ENCODE measurements at places on chromosomes 7 and 10. TPM values are rescaled to one million over a fixed set of nuclear protein-coding genes. Genes with fewer than 3 reads are reported as not detected.
A peak's percentile ranks its signal among the peaks of the same experiment; 100 is the strongest.

The MAT1A gene
- not detected for total RNA-seq

- DNase-seq: no peak
Observed at GRCh38 chr7:508461-509170, 11.0 kb downstream of the PDGFA start.

GRCh38 chr10:86659161-86659691, 4.9 kb downstream of the OPN4 start:
- no peak for DNase-seq

The TMEM236 gene
- 0.10 TPM for total RNA-seq

DNA sequence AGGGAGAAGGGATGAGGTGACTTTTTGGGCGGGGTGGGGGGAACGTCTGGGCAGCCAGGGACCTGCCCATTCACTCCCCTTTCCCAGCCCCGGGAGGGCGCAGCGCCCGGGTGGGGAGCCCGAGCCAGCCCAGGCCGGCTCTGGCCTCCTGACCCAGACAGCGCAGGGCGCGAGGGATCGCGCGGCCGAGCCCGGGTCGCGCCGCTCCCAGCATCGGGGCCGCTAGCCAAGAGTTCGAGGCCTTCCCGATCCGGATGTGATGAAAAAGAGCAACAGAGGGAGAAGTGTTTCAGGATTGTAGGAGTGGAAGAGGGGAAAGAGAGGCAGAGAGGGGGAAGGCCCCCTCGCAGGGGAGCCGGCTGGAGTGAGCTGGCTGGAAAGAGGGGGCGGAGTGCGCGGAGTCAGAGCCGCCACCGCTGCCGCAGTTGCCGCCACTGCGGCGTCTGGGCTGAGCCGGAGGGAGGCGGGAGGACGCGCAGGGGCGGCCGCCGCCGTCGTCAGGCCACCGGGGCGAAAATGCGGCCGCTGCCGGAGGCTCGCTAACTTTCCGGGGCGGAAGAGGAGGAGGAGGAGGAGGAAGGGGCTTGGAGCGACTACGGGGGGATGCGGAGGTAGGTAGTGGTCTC, at the start of gene MDFIC:
MDFIC (plus strand) TSS at position 69 of the 626 bp plus-strand sequence. CDS start 940 bp downstream, outside the sequence.
- DNase-seq: peak; percentile 57

DNA sequence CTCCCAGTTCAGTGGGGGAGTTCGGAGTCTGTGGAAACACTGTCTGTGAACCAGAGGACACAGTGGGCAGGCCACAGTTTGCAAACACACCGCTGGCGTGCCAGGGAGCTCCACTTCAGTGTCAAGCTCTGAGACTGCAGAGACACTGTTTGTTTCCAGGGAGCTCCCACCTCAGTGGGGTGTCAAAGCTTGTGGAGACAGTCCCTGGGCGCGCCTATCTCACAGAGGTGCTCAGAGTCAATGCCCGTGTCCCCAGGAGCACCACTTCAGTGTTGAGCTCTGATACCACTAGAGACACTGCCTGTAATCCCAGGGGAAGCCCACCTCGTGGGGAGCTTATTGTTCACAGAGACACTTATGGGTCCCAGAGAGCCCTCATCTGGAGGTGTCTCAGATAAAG, 4.3 kb downstream of the MYO1G start:
- no peak for DNase-seq

The SFRP5 gene
- not detected for total RNA-seq

GRCh38 chr10:11104772-11105675, 87.4 kb downstream of the CELF2 start:
- no peak for DNase-seq

The CYP2C18 gene
- not detected for total RNA-seq

GRCh38 chr7:107208024-107208521, 39.3 kb downstream of the HBP1 start:
- DNase-seq: no peak

The SGPL1 gene
- total RNA-seq: 30.4 TPM

DNA sequence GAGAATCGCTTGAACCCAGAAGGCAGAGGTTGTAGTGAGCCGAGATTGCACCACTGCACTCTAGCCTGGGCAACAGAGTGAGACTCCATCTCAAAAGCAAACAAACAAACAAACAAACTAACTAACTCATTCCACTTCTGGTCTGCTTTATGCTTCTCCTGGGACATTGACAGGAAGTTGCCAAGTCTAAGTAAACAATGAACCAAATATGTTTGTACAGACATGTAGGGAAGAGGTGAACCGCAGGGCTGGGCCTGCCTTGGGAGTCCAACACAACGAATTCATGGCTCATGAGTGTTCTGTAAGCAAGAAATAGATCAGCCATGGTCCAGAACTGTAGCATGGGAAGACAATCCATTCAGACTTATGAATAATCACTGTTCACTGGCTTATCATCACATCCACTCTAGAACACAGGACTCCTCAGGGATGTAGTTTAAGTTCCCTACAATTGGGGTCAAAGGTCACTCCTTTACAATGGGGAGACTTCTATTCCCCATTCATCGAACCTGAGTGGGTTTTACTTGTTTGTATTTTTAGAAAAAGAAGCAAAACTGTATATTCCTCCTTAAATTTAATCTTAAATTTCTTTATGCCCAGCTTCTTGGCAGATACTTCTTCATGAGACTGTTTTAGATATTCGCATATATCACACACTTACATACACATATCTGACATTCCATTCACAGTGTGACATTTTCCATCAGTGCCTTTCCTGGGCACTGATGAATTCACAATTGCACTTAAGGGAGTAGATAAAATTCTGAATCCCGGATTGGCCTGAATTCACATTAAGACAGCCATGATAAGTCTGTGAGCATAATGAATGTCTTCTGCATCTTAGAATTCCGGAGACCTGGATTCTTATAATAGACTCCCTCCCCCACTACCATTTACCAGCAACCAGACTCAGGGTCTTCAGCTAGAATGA, 159.1 kb upstream of the EEPD1 start:
- no peak for DNase-seq

The GSTO2 gene
- 1.7 TPM for total RNA-seq

The NACAD gene
- 0.07 TPM for total RNA-seq

DNA sequence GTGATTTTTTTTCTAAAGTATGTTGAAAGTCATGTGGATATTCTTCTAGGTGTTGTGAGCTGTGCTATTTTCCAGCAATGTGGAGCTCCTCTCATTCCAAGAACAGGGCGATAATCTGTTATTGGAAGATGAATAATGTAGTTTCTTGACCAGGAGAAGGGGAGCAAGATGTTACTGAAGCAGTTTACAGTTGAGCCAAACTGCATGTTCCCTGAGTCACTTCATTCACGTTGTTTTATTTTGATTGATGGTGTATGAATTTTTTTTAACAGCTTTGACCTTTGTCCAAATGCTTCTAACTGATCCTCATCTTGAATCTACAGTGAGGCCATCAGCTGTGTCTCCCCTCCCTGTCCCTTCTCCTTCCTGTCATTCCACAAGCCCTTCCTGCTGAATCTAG, 277.1 kb upstream of the KLF6 start:
- DNase-seq: no peak

GRCh38 chr10:77634939-77635338, 2.7 kb downstream of the KCNMA1 start:
- no peak for DNase-seq

- DNase-seq: peak; percentile 70
Observed at GRCh38 chr7:150450491-150451001, at the start of gene GIMAP8. GIMAP8 (plus strand) TSS chr7:150450630; CDS start chr7:150466699, 16,069 bp downstream.

The CTTNBP2 gene
- not detected for total RNA-seq

The CPXM2 gene
- total RNA-seq: not detected

GRCh38 chr7:128691227-128691626, 19.1 kb downstream of the GARIN1A start:
- no peak for DNase-seq

The PDGFA gene
- total RNA-seq: 2.9 TPM

- no peak for DNase-seq
Observed at GRCh38 chr7:17319164-17320101, 21.0 kb downstream of the AHR start.

GRCh38 chr10:98433881-98434732, 12.6 kb downstream of the HPS1 start:
- DNase-seq: no peak

The TLX1 gene
- not detected for total RNA-seq

GRCh38 chr10:119608316-119609155, 11.8 kb upstream of the TIAL1 start:
- DNase-seq: no peak

DNA sequence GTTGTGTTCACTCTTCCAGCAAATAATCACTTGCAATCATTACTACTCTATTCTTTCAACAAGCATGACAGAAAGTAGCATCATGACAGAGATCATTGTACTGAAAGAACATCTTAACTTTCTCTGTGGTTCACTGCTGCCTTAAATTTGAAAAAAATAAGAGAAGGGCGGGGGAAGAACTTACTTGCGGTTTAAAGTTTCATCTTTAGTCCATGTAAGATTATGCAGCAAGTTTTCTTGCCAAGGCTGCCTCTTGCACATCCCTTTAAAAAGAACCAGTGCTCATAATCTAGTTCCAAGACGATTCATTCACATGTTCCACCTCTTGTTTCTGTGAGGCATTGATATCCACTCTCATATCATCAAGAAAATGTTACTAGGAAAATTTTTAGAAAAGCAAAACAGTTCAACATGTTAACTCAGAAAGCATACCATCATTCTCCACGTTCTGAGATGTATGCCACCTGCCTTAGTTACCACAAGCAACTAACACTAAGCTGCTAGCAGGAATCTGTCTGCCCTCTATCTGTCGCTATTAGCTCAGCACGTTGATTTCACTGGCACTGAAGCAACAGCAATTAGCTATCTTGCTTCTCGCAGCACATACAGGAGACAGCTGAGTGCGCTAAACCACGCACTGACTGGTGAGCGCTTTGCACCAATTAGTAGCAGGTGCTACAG, at the start of gene PCDH15:
PCDH15 (minus strand) TSS at position 491 of the 681 bp plus-strand sequence. CDS start 136,969 bp downstream, outside the sequence.
- DNase-seq: no peak

GRCh38 chr10:123939591-123939990, 48.0 kb upstream of the CPXM2 start:
- no peak for DNase-seq

- DNase-seq: no peak
Observed at GRCh38 chr10:47244560-47245500, 55.2 kb upstream of the GDF10 start.

DNA sequence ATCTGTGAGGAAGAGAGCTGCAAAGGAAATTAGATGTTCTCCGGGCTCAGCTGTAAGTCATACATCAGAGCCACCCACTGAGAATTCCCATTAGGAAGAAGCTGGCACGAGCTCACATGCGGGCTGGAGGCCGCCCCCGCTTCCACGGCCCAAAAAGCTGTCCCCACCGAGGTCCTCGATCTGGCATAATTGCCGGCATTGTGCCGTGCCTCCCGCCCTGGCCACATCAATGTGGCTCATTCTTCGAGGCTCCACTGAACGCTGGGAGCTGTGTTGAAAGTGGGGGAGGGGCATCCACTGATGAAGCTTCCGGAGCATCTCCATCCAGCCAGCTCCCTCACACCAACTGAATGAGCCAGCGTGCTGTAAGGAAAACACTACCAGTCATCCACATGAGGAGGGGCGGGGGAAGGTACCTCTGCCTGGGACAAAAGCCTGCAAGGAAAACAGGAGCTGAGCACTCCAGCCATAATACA, 173.1 kb downstream of the PTPRN2 start:
- no peak for DNase-seq

- no peak for DNase-seq
Observed at GRCh38 chr10:124977648-124978375, 35.9 kb downstream of the ZRANB1 start.

The MMD2 gene
- total RNA-seq: not detected

The HOXA7 gene
- total RNA-seq: not detected

The AKR1D1 gene
- total RNA-seq: not detected

DNA sequence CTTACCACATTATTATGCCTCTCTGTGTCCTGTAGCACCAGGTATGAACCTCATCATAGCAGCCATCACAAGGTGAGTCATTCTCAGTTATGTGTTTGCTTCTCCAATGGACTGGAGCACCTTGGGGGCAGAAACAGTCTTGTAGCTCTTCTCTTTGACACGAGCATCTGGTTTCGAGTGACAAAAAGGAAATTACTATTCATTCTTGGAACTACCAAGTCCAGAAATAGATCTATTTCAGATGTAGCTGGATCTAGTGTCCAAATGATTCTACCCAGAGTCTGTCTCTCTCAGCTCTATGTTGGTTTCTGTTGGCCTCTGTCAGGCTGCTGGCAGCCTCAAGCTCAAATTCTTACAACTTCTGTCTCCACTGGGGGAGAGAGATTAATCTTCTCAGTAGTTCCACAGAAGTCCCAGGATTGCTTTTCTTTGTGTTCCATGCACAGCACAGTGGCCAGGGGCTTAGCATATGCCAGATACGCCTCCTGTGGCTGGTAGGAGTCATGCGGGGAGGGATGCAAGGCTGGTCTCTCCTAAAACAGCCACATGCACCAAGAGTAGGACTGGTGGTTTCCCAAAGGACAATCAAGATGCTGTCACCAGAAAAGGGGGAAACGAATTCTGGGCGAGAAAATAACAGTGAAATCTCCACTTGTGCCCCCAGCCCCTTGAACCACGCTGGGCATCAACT, 37.2 kb upstream of the PAPSS2 start:
- no peak for DNase-seq

The CTAGE15 gene
- 1.2 TPM for total RNA-seq

DNA sequence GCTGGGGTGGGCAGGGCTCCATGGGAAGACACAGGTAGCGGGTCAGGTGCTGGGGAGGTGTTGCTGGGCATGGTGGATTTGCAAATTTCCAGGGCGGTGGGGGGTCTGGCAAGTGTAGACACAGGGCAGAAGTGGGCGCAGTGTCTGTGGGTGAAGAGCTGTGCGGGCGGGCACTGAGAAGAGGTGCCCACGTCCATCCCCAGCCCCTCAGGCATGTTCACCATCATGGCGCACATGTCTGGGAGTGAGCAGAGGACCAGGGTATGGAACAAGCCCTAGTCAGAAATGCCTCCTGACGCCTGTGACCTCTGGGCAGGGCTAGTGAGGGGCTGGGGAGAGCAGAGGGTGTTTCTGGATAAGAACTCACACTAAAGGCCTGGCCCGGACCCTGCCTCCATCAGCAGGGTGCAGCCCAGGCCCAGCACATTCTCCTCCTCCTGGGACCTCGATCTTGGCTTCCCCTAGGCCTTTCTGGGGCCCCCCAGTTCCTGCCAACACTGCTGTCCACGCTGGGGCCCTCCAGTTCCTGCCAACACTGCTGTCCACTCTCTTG, 612.9 kb downstream of the PTPRN2 start:
- DNase-seq: no peak

The PTPRN2 gene
- 1.6 TPM for total RNA-seq

DNA sequence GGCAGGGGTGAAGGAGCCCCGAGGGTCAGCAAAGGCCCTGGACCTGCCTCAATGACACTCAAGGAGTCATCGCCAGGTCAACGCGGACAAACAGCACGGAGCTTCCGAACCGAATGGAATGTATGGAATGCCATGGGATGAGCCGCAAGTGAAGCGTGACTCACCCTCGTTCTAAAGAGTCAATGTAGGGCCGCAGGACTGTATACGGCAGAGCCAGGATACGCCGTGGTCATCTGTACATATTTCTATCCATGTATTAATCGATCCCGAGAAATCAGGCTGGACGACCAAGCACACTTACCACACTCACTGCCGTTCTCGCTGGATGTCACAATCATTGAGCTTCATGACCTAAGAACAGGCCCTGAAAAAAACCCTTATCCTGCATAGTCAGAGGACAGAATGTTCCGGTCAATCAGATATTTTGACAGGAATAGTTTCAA, 4.3 kb downstream of the SNX8 start:
- no peak for DNase-seq
